ENCODE measurements at places on chromosomes 2 and 18.

- no peak for DNase-seq
These were observed 13.3 kb downstream of the ATF2 start for GRCh38 chr2:175154661-175155082.

DNA sequence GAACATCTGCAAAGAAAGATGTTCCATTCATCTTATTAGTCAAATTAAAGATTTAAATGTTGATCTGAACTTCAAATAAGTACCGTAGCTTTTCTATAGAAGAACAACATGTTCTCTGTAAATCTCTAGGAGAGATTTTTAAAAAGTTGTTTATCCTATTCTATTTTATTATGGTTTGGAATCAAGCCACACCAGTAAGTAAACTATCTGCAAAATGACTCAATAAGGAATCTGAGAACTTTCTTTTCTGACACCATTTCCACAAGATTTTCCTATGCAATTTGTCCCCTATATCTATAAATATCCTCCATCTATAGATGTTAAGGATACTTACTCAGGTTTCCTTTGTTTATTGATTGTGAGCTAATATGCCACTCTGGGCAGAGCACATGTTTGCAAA is 736.6 kb downstream of the CBLN2 start:
- no peak for DNase-seq

- DNase-seq, result no peak
These were observed 363.5 kb upstream of the TNP1 start for GRCh38 chr2:217223222-217223930.

GRCh38 chr18:4801151-4801550 is 346.0 kb upstream of the DLGAP1 start:
- no peak for DNase-seq

GRCh38 chr2:24917086-24917485 is 3.0 kb downstream of the ADCY3 start:
- DNase-seq, result no peak

GRCh38 chr18:36197511-36198166 is 10.3 kb downstream of the MOCOS start:
- no peak for DNase-seq

GRCh38 chr2:37625156-37625555 is 46.3 kb downstream of the CDC42EP3 start:
- DNase-seq, result no peak

- DNase-seq, result no peak
These were observed 25.7 kb upstream of the B3GNT7 start for GRCh38 chr2:231369580-231370428.

DNA sequence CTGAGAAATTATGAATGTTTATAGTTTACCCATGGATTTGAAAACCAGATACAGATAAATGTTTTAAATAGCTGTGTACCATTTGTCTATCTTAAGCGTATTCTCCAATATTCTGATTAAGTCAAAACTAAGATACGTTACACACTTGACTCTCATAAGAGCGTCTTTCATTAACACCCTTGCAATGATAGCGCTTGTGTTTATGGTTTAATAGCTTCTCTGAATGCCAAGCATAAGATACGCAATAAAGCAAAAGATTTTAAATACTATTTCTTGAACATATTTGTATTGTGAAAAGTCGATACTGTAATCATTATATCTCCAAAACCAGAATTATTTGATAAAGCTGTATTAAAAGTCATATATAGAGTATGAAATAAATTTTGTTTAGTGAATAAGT is 3.0 kb downstream of the CALCRL start:
- no peak for DNase-seq

DNA sequence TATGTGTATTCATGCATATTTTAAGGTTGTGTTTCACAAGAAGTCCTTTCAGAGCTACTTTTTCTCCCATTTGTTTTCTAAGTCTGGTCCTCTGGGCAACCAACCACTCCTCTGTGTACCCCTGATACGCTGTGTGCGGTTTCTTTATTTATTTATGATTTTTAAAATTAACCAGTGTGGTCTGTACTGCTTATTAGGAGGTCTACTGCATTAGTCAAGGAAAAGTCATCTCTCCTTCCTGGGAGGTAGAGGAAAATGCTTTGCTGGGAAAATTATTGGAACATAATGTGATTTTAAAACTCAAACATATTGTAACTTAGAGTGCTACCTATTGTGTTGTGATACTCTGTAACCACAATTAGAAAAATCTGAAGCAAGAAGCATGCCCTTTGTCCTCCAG is 1404.3 kb downstream of the SUCLG1 start:
- no peak for DNase-seq

GRCh38 chr18:68969027-68969426 is 171.1 kb downstream of the CCDC102B start:
- DNase-seq, result no peak

DNA sequence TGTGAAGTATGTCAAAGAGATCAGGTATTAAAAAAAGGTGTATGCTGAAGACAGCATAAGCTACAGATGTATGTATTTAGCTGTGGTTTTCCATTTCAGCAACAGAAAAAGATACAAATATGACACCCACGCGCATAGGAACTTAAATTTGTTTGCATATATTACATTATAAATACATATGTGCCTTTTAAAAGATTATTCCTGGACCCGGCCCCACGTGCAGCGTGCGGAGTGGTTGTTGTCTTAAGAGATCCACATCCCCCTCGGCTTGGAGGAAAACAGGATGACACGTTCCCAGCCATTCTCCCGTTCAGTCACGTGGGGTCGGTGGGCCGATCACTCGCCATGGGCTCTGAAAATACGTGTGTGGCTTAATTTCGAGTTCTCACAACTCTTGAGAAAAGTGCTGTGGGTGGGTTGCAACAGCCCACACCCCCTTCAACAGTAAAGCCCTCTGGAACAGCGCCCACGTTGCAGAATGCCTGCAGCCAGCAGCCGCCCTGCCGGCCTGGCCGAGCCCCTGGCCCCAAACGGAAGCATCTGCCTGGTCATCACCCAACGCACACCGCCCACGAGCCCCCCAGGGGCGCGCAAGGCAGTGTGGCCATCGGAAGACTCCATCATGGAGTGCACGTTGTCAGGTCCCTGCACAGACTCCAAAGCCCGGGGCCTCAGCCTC is 18.6 kb upstream of the KCNG2 start:
- no peak for DNase-seq

DNA sequence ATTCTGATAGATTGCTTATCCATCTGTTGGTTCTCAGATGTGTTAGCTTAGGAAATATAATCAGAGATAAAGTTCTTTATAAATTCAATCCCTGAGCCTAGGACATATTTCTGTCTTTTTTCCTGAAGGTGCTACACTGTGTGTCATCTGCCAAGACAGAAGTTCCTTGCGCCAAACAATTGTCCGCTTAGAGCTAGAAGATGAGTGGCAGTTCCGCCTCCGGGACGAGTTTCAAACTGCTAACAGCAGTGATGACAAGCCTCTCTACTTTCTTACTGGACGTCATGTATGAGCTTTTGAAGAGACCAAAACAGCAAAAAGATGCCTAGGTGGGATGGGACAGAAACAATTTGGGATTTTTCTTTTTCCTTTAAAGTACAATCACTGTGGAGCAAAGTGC is 78.0 kb downstream of the ESCO1 start:
- DNase-seq, result no peak

DNA sequence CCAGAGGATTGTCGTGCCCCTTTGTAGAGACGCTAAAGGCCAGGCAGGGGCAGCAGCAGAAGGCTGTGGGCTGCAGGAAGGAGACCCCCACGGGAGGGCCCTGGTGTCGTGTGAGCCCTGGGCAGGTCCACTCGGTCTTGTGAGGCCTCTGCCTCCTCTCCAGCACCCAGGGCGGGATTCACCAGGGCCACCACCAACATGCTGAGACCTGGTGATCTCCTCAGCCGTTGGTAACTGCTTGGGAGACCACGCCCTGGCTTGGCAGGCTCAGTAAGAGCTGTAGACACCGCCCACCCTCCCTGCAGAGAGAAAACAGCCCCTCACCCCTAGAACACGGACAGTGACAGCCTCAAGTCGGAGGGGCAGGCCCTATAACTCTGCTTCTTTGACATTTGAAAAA is 21.1 kb downstream of the MBP start:
- DNase-seq, result no peak

- no peak for DNase-seq
These were observed 103.4 kb upstream of the RNU4ATAC start for GRCh38 chr2:121427187-121427689.

DNA sequence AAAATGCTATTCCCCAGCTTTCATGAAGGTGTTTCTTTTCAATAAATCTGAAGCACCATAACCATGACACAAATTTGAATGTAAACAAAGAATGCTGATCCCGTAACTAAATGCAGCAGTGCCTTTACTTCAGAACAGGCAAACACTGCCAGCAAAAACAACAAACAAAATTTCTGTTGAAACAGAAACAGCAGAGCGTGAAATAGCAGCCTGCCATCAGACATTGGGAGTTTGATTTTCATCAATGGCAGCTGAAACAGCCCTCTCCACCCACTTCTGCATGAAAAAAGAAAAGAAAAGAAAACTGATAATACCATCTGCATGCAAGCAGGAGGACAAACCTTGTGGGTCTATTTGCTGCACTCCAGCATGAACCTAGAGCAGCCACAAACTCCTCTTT is 128.3 kb downstream of the CDH2 start:
- no peak for DNase-seq

DNA sequence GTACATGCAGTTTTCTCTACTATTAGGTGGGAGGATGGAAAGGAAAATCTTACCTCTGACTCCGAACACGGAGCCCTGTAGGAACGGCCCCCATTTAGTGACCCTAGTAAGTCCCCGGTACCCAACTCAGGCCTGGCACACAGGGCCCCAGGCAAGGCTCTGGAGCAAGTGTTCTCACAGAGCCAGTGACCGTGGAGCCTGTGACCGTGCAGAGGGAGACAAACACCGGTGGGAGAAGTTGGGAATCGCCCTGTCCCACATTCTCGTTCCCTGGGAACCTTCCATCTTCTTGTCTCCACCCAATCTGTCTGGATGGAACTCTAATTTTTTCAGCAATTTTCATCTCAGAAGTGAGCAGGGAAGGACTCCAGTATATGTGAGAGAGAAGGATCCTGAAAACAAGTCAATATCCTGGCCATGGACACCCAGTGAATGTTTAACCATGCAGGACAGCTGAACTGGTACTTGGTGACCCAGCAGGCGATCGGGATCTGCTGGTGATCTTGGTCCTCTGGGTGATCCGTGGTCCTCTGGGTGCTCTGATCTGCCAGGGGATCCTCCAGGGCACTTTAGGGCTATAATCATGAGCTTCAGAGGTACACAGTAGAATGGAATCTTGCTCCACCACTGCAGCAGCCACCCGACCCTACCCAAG is 348.6 kb upstream of the ID2 start:
- no peak for DNase-seq

DNA sequence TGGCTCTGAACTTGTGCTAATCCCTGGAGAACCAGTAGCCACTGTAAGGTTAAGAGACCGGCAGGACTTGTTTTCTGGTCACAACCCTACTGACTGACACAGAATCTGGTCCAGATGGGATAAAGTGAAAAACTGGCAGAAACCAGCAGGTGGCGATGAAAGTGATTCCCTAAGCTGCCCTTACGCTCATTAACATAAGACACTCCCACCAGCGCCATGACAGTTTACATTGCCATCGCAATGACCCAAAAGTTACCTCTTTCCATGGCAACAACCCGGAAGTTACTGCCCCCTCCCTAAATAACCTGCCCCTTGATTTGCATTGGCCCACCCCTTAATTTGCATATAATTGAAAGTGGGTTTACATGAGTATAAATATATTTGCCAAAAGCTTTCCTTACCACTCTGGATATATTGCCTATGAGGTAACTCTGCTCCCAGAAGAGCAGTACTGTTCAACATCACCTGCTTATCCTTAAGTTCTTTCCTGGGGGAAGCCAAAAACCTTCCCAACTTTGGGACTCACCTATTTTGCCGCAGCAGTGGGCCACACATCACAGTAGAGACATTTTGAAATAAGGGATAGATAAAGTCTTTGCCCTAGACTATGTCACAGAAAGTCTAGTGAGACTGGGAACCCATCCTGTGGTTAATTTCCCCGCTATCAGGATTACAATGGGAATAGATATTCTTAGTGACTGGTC is 35.8 kb upstream of the AFF3 start:
- no peak for DNase-seq

DNA sequence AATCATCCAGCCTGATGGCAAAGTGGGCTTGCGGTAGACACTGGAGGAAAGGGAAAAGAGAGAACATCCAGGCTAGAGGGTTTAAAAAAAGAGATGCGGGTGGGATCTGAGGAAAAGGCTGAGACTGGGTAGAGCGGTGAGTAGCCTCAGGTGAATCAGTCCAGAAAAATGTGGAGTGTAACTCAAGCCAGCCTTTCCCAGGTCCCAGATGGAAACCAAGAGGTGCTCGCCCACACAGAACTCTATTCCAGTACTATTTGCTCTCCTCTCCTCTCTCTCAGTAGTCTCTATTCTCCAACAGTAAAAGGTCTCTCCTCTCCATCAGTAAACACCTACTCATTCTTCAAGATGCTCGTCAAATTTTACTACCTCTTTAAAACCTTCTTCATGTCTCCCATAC is 38.3 kb upstream of the NRP2 start:
- DNase-seq, result no peak

- no peak for DNase-seq
These were observed 18.3 kb upstream of the SLC35F6 start for GRCh38 chr2:26745609-26746327.

- DNase-seq, result no peak
These were observed 38.2 kb downstream of the ZNF516 start for GRCh38 chr18:76456823-76457222.

DNA sequence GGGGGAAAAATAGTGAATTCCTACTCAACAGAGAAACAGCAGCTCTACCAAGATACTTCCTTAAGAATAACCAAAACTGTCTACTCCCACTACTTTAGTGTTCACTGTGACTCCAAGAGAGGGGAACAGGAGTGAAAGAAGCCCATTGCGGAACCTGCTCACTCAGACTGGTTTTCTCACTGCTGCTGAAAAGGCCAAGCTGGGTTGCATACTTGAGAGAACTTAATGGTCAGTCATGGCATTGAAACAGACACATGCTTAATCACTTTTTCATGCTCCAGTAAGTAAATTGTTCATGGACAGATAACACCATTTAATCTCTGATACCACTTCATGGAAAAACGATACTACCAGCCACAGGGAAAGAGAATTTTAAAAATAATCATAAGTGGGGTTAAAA is 35.7 kb upstream of the SLC8A1 start:
- no peak for DNase-seq

DNA sequence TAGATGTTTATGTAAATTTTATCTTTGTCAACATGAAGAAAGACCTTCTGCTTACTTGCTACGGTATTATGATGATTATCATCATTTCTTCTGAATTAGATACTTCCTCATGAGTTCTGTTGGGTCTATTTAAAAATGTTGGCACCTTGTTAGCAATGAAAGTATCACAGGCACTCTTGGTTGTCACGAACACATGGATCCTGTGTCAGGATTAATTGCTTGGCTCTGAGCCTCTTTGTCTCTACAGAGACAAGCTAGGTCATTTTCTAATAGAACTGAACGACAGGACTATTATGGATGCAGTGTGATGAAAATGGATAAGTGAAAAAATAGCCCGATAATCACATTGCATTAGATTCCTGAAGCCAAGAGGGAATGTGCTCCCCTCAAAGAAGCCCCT is 110.3 kb downstream of the DOCK10 start:
- no peak for DNase-seq

DNA sequence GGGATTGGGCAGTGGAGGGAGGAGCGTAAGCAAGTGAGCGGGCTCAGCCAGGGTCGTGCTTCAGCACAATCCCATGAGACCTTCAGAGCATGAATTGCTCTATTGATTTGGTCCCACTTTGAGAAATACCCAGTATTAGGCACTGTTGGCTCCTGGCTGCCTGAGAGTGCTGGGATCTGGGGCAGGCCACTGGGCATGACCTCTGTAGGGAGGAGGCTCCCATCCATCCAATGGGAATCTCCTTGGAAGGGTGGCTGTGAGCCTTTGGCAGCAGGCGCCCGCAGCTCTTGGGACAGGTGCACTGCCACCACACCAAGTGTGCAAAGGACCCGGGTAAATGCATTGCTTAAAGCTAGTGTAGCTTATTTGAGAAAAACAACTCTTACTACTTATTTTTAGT is 137.5 kb downstream of the LDLRAD4 start:
- no peak for DNase-seq

Data from cortex of kidney (tissue), 1 donor.